ENCODE measurements at places on chromosomes 3 and 15. TPM values are rescaled to one million over a fixed set of nuclear protein-coding genes. Genes with fewer than 3 reads are reported as not detected.

DNA sequence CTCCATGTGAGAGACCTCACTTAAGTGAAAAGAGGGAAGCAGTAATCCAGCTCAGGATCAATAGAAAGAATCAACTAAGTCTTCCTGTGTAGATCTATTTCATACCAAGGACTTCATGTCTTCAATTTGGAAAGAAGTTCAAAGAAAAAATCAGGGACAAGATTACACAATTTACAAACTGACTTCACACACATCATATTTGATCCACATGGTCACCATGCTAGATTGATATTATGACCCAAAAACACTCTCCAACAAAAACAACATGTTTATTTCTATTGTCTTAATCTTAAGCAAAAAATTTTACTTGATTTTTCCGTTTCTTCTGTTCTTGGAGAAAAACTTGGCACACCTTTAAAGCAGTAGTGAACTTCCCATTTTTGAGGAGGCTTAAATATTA is 76.3 kb downstream of the THBS1 start:
- H3K27me3 ChIP-seq: no peaks in the 10 kb centered on the region
- H3K27ac ChIP-seq: peak overlapping the region; percentile 53
- no peak for DNase-seq
- H3K4me3 ChIP-seq: peak overlapping the region; percentile 32

GRCh38 chr3:133494469-133494868 is 79.0 kb upstream of the CDV3 start:
- DNase-seq: no peak
- H3K4me1 ChIP-seq: peaks cover 7% of the 10 kb centered on the region
- no peak overlapping the region for H3K4me3 ChIP-seq
- H3K27ac ChIP-seq: no peak overlapping the region
- H3K36me3 ChIP-seq: no peaks in the 10 kb centered on the region
- H3K27me3 ChIP-seq: peaks cover 7% of the 10 kb centered on the region

CHRNA5 gene
- total RNA-seq: 1.4 TPM

DNA sequence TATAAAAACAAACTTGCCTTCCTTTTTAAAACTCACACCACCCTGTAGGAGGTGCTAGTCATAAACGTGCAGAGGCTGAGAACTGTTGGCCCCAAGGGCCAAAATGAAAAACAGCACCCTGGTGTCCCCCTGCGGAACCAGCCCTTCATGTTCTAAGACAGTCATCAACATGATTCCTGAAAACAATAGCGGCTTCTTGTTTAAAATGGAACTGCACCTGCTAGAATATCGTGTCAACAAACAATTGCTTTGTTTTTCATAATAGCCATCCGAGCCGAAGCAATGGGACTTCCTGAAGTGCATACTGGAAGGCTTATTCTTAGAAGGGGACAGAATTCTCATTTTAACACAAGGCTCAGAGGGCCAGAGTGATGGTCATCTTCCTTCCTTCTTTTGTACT is 43.7 kb downstream of the MECOM start:
- H3K4me1 ChIP-seq: no peaks in the 10 kb centered on the region
- H3K27ac ChIP-seq: no peak overlapping the region
- DNase-seq: no peak

- H3K4me3 ChIP-seq: no peak overlapping the region
- no peak overlapping the region for H3K27ac ChIP-seq
- H3K4me1 ChIP-seq: no peaks in the 10 kb centered on the region
- peaks cover 8% of the 10 kb centered on the region for H3K27me3 ChIP-seq
- H3K36me3 ChIP-seq: no peaks in the 10 kb centered on the region
Measured at GRCh38 chr3:98657457-98657856, 64.0 kb upstream of the CPOX start.

ELL3 gene
- total RNA-seq: 1.5 TPM

SLC9C1 gene
- not detected for total RNA-seq

GRCh38 chr3:139388821-139389551 is 461 bp downstream of the COPB2 start:
- peaks cover 23% of the 10 kb centered on the region for H3K36me3 ChIP-seq
- H3K4me3 ChIP-seq: peak overlapping the region; percentile 94
- no peak for DNase-seq
- peaks cover 41% of the 10 kb centered on the region for H3K4me1 ChIP-seq

Measured in HFFc6 (cell line).